Activated CD4-positive, CD25-positive, alpha-beta regulatory T cell treated with anti-CD3 and anti-CD28 coated beads, Interleukin-2, amount 50 U/mL, for 16 hours (primary cell): ENCODE measurements at places on chromosomes 6 and 20.

- no peak for DNase-seq
Observed at GRCh38 chr20:48523191-48523995, 304.4 kb downstream of the PREX1 start.

DNA sequence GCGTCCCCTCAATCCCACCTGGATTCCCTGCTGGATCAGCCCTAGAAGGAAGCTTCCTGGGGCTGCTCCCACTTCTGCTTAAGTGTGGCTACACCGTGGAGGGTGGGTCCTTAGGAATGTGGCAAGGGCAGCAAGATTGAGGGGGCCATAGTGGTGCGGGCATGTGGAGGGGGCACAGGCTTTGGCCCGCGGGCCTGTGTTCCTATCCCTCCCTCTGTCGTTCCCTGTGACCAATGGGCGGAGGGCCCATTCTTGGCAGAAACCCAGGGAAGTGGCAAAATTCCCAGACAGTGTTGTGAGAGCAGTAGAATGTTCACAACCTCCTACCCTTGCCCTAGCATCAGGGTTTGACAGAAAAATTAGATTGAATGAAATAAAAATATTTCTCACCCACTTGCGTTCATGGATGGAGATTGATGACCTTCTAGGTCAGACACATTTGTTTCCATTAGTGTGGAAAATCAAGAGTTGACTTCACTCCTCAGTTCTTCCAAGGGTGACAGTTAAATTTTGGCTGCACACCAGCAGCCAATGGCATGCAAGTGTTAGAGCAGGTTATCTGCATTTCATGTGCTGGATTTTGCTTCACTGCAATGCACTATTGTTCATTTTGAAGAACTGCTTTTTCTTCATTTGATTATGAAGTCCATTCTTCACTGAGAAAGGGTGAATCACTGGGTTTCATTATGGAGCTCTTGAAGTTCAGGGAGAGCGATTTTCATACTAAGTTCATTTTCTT lies 49.3 kb upstream of the AHI1 start:
- DNase-seq: no peak

GRCh38 chr6:110217266-110217665 lies 37.0 kb downstream of the CDC40 start:
- no peak for DNase-seq

- DNase-seq: no peak
Observed at GRCh38 chr20:36998652-36999051, 47.1 kb upstream of the SAMHD1 start.

DNA sequence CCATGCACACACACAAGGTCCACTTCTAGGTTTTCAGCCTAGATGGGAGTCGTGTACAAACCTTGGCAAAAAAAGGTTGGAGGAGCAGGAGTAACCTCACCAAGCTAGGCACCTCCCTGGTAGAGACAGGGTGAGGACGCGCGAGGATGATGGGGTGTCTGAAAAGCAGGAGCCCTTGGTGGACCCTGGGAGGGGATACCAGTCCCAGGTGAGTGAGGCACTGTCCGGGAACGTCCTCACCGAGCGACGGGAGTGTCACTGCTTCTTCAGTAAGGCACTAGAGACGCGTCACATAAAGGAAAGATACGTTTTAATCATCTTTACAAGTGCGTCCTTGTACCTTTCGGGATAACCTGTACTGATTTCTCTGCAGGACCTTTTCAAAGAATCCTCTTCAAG lies 29.4 kb upstream of the ZBP1 start:
- DNase-seq: no peak

DNA sequence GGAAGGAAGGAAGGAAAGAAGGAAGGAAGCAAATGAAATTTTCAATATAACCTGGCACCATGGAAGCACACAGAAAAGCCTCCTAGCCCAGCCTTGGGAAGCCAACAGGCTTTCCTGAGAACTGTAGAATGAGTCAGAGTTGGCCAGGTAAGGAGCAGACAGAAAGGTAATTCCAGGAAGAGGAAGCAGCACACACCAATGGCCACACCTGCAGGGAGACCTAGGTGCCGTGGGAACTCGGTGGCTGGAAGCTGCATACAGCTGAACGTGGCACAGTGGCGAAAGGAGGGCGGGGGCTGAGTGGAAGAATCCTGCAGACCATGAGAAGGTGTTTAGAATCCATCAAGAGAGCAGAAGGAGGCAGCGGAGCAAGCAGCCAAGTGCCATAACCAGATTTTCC lies 224.8 kb upstream of the RREB1 start:
- DNase-seq: no peak

DNA sequence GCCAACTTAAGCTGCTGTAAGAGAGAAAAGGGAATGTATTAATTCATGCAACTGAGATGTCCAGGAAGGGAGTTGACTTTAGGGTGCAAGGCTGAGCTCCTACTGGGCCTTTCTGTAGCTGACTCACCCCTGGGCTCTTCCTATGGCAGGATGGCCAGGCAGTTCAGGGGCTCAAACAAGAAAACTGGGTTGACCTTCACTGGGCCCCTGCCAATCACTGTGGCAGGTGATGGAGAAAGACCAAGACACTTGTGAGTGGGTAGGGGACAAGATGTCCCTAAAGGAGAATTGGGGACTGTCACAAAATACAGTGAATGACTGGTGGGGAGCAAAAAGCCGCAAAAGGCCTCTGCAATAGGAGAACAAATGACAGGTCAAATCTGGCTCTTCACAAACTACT lies 21.5 kb upstream of the RALGAPA2 start:
- no peak for DNase-seq

DNA sequence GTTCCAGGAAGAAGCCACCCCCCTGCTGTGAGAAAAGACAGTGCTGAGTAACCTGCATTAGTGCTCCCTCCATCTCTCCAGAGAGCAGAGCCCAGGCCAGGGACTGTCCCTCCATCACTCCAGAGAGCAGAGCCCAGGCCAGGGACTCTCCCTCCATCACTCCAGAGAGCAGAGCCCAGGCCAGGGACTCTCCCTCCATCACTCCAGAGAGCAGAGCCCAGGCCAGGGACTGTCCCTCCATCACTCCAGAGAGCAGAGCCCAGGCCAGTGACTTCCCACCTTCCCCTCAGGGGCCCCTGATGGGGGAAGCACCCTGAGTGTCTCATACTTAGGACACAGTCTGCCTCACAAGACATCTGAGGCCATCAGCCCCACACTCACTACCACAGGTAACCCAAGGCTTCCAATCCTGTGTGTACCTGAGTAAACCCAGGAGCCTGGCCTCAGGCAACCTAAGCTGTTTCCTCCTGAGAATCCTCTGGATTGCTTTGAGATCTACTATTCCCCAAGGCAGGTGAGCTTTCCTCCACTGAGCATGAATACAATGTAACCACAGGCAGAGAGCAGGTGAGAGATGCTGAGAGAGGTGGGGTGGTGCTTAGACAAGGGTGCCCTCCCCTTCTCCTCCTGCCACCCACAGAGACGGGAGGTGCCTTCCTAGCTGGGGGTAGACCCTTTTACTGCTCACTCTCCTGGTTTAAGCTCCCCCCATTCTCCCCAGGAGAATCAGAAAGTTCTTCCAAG lies 4.9 kb downstream of the TBXT start:
- DNase-seq: no peak

DNA sequence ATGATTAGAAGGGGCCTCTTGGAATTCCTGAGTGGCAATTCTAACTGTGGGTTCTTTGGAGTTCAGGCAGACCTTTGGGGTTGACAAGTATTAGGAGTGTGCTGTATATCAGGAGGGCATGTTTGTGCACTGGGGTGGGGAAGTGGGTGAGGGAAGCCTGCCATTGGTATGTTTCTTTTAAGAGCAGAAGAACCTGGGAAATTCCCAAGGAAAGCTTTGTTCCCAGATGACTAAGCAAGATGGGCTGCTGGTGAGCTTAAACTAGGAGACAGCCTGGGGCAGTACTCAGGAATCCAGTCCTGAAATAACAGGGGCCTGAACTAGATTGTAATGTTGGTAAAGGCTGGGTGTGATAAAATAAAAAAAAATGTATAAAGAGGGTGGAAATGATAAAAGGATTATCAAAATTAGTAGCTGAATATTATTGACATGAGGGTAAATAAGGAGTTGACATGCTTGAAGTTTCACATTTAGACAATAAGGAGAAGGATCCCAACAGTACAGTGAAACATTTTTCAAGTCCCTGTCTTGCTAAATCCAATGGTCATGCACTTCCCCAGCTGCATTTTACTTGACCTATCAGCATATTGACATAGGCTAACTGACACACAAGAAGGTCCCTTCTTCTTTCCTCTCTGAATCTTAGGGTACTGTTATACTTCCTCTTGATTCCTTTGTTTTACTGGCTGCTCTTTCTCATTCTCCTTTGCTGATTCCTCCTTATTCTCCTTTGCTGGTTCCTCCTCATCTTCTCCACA lies 18.4 kb upstream of the IFNGR1 start:
- DNase-seq: no peak

GRCh38 chr6:43504756-43505593 lies 5.2 kb downstream of the LRRC73 start:
- no peak for DNase-seq

DNA sequence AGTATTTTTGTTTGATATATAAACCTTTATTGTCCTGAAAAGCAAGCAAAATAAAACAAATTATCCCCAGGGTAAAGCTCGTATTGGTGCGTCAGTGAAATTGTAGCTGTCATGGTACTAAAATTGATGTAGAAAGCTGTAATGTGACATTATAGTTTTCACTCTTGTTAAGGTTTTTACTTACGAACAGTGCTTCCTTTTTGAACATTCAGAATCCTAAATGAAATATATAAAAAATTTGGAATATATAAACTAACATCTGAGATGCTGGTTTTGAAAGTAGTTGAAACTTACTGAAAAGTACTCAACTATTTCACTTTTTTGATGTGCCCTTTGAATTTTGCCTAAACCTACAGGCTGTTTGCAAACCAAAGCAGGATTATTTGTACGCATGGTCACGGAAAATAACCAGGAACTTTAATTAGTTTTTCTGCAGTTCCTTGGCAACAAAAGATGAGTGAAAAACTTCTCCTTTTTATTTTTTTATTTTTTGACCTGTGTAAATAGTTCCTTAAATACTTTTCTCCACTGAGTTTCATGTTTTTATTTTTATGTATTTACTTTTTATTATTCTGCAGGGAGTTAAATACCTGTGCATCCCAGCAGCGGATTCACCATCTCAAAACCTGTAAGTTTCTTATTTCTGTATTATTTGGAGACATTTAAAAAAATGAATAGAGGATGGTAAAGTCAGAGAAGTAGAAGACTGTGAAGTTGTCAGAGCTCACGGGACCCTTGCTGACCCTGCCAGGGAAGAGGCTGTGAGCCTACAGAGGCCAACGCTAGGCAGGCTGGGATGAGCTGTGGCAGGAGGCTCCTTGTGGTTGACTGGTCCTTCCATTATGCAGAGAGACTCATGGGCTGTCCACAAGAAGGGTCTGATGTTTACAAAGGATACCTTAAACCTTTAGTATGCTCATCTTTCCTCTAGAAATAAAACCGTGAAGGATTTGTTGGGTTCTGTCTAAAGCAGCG lies 42.5 kb downstream of the DUSP22 start:
- DNase-seq: no peak

DNA sequence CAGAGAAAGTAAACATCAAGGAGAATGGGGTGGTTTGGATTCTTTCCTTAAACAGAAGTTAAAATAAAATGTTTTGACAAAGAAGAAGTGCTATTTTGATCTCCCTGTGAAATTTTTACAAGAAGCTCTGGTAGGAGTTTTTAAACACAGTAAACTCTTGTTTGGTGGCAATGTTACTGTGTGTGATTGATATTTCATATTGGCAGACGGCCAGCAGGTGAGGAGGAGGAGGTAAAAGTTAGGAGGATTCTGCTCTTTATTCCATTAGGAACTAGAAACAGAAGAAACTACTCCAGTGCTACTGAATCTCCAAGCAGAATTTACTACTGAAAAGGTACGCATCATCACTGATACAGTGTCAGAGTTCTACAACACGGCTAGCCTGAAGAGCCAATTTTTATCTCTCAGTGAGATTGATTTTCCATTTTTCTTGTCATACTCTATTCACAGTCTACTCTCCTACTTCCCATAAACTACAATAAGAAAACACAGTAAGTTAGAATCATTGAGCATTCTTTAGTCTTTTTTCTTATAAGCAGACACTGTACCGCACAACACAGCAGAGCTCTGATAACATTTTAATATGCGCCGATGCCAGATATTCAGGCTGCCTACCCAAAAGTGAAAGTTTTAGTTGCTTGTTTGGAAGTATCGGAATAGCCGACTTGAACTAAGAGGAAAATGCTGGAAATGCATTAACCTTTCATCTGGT lies 21.2 kb upstream of the AFDN start:
- DNase-seq: no peak
